Neural crest cell (in vitro differentiated cells): ENCODE measurements at places on chromosomes 6 and 20. TPM values are rescaled to one million over a fixed set of nuclear protein-coding genes. Genes with fewer than 3 reads are reported as not detected.
A peak's percentile ranks its signal among the peaks of the same experiment; 100 is the strongest.

Gene LINC00237
- total RNA-seq: not detected in 2 replicates

Gene TBX18
- 0.27 and 0.47 TPM in 2 replicates for total RNA-seq

Gene NKX2-4
- not detected in 2 replicates for total RNA-seq

Gene PRL
- total RNA-seq: not detected in 2 replicates

Gene COL10A1
- total RNA-seq: not detected in 2 replicates

Gene DOK5
- 4.1 and 4.4 TPM in 2 replicates for total RNA-seq

Gene APOM
- 3.8 and 4.2 TPM in 2 replicates for total RNA-seq

Gene NANP
- total RNA-seq: 9.0 and 9.7 TPM in 2 replicates

Gene RNASET2
- 15.3 and 17.7 TPM in 2 replicates for total RNA-seq

Gene TMX4
- total RNA-seq: 18.0 and 22.7 TPM in 2 replicates

Gene PRKN
- total RNA-seq: 2.0 and 3.2 TPM in 2 replicates

DNA sequence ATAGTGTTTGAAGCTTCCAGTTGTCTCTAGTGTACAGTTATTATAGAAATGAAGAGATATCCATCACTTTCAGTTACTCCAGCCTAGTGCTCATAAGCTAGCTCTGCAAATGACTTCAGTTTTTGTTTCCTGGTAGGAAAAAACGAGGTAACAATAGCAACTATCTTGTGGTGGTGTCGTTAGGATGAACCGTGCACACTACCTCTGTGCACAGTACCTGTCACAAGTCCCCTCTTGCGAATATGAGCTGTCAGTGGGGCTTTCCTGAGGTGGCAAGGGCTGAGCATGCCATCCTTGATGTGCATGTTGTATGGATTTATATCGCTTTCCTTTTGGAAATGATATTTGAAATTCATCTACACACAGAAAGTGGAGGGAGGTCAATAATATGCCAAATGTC, 151.8 kb downstream of the ARID1B start:
- peaks cover 13% of the 10 kb centered on the region for H3K36me3 ChIP-seq
- no peak overlapping the region for H3K4me3 ChIP-seq
- peaks cover 42% of the 10 kb centered on the region for H3K4me1 ChIP-seq
- H3K27me3 ChIP-seq: no peaks in the 10 kb centered on the region
- no peak overlapping the region for H3K27ac ChIP-seq

- no peaks in the 10 kb centered on the region for H3K27me3 ChIP-seq
- H3K36me3 ChIP-seq: peaks cover 2% of the 10 kb centered on the region
- H3K27ac ChIP-seq: no peak overlapping the region
- no peak for DNase-seq
- no peak overlapping the region for H3K4me3 ChIP-seq
Observed at GRCh38 chr6:55746473-55746872, 128.9 kb downstream of the BMP5 start.

GRCh38 chr6:140736231-140736630, 1361.8 kb upstream of the CITED2 start:
- H3K4me3 ChIP-seq: no peak overlapping the region
- no peaks in the 10 kb centered on the region for H3K4me1 ChIP-seq
- no peak for DNase-seq
- no peaks in the 10 kb centered on the region for H3K27me3 ChIP-seq
- peaks cover 3% of the 10 kb centered on the region for H3K36me3 ChIP-seq

GRCh38 chr6:98931696-98932095, 16.1 kb downstream of the FBXL4 start:
- H3K4me3 ChIP-seq: no peak overlapping the region
- H3K27ac ChIP-seq: no peak overlapping the region
- H3K36me3 ChIP-seq: peaks cover 21% of the 10 kb centered on the region
- no peaks in the 10 kb centered on the region for H3K27me3 ChIP-seq

GRCh38 chr20:10665027-10665561, 8.7 kb downstream of the JAG1 start:
- H3K27ac ChIP-seq: peak overlapping the region; percentile 29
- no peaks in the 10 kb centered on the region for H3K27me3 ChIP-seq
- peaks cover 38% of the 10 kb centered on the region for H3K36me3 ChIP-seq
- no peak overlapping the region for H3K4me3 ChIP-seq
- H3K4me1 ChIP-seq: peaks cover 72% of the 10 kb centered on the region
- DNase-seq: no peak

- H3K4me1 ChIP-seq: peaks cover 18% of the 10 kb centered on the region
- no peaks in the 10 kb centered on the region for H3K36me3 ChIP-seq
- no peak for DNase-seq
- peaks cover 81% of the 10 kb centered on the region for H3K27me3 ChIP-seq
Observed at GRCh38 chr6:104473021-104473429, 386.7 kb downstream of the HACE1 start.

DNA sequence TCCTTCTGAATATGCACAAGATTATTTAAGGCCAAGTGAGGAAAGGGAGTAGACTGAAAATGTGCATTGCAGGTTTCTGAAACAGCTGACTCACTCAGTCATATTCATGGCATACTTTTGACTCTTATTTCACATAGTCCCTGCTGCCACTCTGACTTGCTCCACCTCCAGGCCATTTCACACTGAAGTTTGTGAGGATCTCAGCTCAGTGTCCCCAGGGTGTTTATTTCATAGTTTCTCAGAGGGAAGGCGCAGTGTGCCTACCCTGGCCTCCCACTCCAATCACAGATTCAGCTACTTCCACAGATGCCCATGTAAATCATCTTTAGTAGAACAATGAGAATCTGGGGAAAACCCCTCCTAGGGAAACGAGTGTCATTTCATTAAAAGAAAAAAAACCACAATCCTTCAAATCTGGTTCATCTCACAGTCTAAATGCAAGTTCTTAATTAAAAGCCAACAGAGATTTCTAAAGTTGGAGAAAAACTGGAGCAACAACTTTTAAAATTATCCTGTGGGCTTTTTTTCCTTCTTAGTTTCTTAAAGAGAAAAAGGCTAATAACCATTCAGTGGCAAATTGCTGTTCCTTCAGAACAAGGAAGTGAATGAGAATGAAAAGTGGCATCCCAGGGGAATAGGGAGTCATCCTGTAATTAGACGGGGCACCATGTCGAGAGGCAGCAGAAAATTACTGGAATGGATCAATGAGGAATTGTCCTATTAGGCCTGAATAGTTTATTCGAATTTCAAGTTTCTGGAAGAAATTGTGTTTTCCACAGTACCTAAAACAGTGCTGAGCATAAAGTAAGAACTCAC, 133.6 kb downstream of the TFAP2B start:
- no peak for DNase-seq
- no peaks in the 10 kb centered on the region for H3K36me3 ChIP-seq
- H3K4me1 ChIP-seq: peaks cover 15% of the 10 kb centered on the region
- no peaks in the 10 kb centered on the region for H3K27me3 ChIP-seq
- peak overlapping the region; percentile 74 for H3K27ac ChIP-seq

- H3K27ac ChIP-seq: no peak overlapping the region
- H3K4me1 ChIP-seq: peaks cover 23% of the 10 kb centered on the region
- DNase-seq: no peak
- H3K36me3 ChIP-seq: no peaks in the 10 kb centered on the region
- no peak overlapping the region for H3K4me3 ChIP-seq
- H3K27me3 ChIP-seq: peaks cover 29% of the 10 kb centered on the region
Observed at GRCh38 chr6:14453712-14454472, 336.3 kb downstream of the CD83 start.

DNA sequence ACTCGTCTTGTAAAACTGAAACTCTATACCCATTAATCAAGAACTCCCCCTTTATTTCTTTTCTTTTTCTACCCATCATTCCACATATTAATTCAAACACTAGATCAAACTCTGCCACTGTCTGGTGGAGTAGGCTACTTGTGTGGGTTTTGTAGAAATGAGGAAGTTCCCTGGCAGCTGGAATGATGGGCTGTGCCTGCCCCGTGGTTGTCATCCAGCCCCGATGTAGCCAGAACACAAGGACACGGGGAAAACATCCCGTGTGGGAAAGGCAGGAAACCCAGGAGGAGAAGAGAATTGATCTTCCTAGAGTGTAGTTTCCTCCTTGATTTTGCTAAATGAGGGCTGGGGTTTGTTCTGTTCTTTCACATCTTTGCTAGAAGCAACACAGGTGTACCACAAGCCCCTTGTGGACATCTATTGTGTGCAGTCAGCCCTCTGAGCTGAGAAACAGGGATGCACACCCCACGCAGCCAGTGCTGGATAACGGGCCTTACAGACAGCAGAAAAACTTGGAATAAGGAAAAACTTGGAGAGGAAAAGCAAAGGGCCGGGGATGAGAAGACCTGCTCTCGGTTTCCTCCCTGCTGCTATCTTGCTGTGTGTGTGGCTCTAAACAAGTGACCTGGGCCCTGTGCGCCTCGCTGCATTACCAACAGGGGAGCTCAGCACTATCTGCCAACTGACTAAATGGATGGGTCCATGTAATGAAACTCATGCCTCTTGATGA, 88.0 kb downstream of the SCML4 start:
- H3K27ac ChIP-seq: no peak overlapping the region
- DNase-seq: no peak
- peaks cover 5% of the 10 kb centered on the region for H3K4me1 ChIP-seq
- H3K4me3 ChIP-seq: no peak overlapping the region

DNA sequence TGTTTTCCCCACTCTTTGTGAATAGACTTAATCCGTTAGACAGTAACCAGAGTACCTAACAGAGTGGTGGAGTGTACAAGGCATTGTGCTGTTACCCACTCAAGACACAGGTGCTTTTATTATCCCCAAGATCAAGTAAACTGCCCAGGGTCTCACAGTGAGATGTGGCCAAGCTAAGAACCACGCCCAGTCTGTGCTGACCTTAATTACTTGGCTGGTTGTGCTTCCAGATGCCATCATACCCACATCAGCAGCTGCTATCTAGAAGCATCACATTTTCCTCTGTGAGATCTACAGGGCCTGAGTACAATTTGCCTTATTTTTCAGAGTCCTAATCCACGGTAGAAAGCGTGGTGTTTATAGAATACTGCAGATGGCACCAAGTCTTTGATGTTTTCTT, 70.3 kb downstream of the GFRA4 start:
- H3K4me1 ChIP-seq: no peaks in the 10 kb centered on the region
- no peak overlapping the region for H3K4me3 ChIP-seq
- no peaks in the 10 kb centered on the region for H3K27me3 ChIP-seq
- no peak overlapping the region for H3K27ac ChIP-seq
- peaks cover 14% of the 10 kb centered on the region for H3K36me3 ChIP-seq

GRCh38 chr6:106581468-106581867, 47.8 kb downstream of the RTN4IP1 start:
- H3K27ac ChIP-seq: no peak overlapping the region
- no peak for DNase-seq
- peaks cover 6% of the 10 kb centered on the region for H3K36me3 ChIP-seq
- H3K4me3 ChIP-seq: no peak overlapping the region
- no peaks in the 10 kb centered on the region for H3K27me3 ChIP-seq

DNA sequence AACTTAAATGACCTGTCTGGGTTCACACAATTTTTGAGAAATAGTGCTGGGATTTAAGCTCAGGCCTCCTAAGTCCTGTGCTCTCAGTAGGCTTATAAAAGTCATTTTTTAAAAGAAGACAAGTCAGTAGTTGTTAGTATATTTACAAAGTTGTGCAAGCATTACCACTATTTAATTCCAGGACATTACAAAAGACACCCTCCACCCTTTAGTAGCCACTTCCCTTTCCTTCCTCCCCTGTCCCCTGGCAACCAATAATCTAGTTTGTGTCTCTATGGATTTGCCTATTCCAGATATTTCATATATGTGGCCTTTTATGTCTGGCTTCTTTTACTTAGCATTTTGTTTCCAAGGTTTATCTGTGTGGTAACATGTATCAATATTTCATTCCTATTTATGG, 37.6 kb downstream of the HMGN3 start:
- H3K27me3 ChIP-seq: no peaks in the 10 kb centered on the region
- H3K4me1 ChIP-seq: peaks cover 3% of the 10 kb centered on the region
- DNase-seq: no peak
- no peak overlapping the region for H3K4me3 ChIP-seq
- H3K27ac ChIP-seq: no peak overlapping the region

- no peak for DNase-seq
- peaks cover 2% of the 10 kb centered on the region for H3K27me3 ChIP-seq
- peak overlapping the region; percentile 75 for H3K27ac ChIP-seq
- H3K4me1 ChIP-seq: peaks cover 26% of the 10 kb centered on the region
- H3K4me3 ChIP-seq: peak overlapping the region; percentile 97
Observed at GRCh38 chr6:137218473-137218916, 690 bp downstream of the IFNGR1 start.

DNA sequence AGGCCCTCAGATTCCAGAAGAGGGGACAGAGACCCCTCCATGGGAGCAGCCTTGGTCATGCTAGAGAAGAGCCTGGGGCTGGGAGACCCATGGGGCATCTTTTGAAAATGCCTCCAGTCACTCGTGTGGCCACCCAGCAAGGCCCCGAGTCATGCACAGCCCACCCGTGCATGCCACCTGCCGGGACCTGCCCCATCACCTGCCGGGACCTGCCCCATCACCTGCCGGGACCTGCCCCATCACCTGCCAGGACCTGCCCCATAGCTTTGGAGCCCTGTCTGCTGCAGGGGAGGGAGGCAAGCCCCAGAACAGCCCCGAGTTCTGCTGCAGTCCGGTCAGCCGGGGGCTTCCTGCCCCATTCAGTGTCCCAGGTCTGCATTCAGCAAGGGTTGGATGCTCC, 37.5 kb upstream of the SLCO4A1 start:
- no peak overlapping the region for H3K27ac ChIP-seq
- peaks cover 18% of the 10 kb centered on the region for H3K27me3 ChIP-seq
- no peak for DNase-seq
- no peaks in the 10 kb centered on the region for H3K36me3 ChIP-seq
- H3K4me1 ChIP-seq: peaks cover 4% of the 10 kb centered on the region
- H3K4me3 ChIP-seq: no peak overlapping the region

DNA sequence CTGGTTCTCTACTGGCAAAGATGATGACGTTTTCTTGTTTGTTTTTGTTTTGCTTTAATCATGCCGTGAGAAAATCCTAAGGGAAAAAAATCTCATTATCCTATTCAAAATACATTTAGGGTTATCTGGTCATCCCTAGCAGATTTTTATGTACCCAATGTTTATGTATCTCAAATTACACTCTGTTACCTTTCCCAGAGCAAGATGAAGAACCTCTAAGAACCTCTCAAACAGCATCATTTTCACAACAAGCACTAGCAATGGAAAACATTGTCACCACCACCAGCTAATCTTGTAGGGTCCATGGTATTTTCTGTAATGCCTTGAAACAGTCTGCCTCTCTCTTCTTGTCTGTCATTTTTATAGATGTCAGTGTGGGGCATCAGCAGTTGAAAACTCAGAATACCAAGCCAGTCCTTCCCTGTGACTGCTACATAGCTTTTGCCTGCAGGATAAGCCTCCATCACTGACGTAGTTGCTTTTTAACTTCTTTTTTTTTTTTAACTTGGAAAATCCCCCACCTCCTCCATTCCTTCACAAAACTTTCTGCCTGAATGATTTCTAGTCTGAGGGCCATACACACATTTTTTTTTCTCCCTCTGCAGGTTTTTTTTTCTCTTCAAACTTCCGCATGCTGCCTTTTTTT, 2.4 kb upstream of the SNAP25 start:
- H3K27ac ChIP-seq: no peak overlapping the region
- H3K4me1 ChIP-seq: peaks cover 35% of the 10 kb centered on the region
- peak overlapping the region; percentile 67 for H3K4me3 ChIP-seq
- no peak for DNase-seq
- H3K36me3 ChIP-seq: no peaks in the 10 kb centered on the region
- H3K27me3 ChIP-seq: peaks cover 45% of the 10 kb centered on the region

DNA sequence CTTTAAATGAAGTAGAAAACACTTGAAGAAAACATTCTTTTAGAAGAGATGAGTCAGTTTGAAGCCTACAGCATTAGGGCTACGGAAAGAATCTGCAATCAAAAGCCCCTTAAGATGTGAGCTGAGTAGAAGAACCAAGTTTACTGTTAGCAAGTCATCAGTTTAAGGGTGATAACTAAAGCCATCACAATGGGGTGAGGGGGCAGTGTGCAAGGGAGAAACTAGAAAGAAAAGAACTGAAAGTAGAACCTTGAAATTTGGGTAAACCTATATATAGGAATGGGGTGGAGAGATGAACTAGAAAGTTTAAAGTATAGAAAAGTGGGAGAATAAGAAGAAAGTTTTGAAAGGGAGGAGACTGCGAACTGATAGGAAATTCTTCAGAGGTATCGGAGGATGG, 212.9 kb downstream of the COL19A1 start:
- no peaks in the 10 kb centered on the region for H3K36me3 ChIP-seq
- peaks cover 8% of the 10 kb centered on the region for H3K4me1 ChIP-seq
- no peak overlapping the region for H3K4me3 ChIP-seq
- no peak for DNase-seq
- H3K27ac ChIP-seq: no peak overlapping the region
